Panc1 (cell line): ENCODE measurements at places on chromosomes 3 and 15.

- DNase-seq, result no peak
These were observed 524.9 kb downstream of the RBMS3 start for GRCh38 chr3:29805757-29806156.

- DNase-seq, result no peak
These were observed 691.3 kb upstream of the NR2F2 start for GRCh38 chr15:95639208-95639607.

DNA sequence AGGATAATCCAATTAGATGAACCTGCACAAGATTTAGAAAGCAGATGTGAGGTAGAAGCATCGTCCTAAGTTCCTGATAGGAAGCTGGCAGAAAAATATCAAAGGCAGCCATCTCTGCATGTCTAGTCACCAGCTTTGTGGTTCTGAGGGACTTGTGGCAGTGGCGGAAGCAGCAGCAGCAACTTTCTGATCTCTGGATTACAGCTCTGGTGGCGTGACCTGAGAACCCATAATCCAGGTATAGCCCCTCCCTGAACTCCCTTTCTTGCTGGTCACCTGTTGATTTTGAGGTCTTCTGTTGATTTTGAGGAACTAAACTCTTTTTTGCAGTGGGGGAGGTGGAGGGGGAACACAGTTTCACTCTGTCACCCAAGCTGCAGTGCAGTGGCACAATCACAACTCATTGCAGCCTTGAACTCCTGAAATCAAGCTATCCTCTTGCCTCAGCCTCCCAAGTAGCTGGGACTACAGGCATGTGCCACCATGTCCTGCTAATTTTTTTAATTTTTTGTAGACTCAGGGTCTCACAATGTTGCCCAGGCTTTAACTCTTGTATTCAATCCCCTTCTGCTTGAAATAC lies 7.9 kb downstream of the FSIP1 start:
- DNase-seq, result no peak

DNA sequence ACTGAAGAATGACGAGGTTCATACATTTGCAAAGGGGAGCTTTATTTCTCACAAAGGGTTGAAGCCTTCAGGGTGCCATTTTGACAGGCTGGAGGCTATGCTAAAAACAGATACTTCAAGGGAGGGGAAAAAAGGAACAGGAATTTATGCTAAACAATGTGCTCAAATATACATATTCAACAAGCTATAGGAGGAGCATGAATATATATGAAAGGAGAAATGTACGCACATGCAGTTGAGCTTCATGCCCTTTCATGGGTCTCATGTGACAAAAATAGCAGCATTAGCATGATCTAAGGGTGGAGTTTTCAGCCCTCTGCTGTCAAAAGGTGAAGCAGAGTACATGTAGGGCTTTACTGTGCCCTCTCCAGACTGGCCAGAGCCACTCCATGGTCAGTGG lies 44.3 kb upstream of the FSIP1 start:
- DNase-seq, result no peak

GRCh38 chr15:63991706-63992105 lies 54.6 kb downstream of the DAPK2 start:
- no peak for DNase-seq

GRCh38 chr15:70182858-70183695 lies 85.4 kb upstream of the TLE3 start:
- no peak for DNase-seq

GRCh38 chr3:30655187-30655812 lies 48.9 kb downstream of the TGFBR2 start:
- no peak for DNase-seq

GRCh38 chr3:161372321-161373260 lies 1.3 kb upstream of the SPTSSB start:
- no peak for DNase-seq

GRCh38 chr3:15794303-15794771 lies 3.4 kb downstream of the ANKRD28 start:
- DNase-seq, result no peak

- no peak for DNase-seq
These were observed 13.3 kb upstream of the DCLK3 start for GRCh38 chr3:36777424-36778218.

DNA sequence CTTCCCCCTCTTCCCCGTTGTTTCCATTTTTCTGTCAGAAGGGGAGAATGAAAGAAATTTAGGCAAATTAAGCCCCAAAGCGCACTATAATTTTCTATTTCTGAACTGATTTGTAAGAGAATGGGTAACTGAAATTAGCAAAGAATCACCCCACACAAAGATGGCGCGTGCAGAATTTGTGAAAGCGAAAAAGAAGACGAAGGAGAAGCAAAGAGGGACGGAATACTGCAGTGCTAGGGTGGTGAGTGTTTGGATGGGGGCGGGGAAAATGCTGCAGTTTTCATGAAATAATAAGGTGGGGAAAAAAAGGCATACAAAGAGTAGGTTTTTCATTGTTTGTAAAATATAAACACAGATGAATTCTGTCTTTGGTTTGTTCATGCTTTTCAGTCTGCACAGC lies 4.6 kb upstream of the CTNNB1 start:
- no peak for DNase-seq

DNA sequence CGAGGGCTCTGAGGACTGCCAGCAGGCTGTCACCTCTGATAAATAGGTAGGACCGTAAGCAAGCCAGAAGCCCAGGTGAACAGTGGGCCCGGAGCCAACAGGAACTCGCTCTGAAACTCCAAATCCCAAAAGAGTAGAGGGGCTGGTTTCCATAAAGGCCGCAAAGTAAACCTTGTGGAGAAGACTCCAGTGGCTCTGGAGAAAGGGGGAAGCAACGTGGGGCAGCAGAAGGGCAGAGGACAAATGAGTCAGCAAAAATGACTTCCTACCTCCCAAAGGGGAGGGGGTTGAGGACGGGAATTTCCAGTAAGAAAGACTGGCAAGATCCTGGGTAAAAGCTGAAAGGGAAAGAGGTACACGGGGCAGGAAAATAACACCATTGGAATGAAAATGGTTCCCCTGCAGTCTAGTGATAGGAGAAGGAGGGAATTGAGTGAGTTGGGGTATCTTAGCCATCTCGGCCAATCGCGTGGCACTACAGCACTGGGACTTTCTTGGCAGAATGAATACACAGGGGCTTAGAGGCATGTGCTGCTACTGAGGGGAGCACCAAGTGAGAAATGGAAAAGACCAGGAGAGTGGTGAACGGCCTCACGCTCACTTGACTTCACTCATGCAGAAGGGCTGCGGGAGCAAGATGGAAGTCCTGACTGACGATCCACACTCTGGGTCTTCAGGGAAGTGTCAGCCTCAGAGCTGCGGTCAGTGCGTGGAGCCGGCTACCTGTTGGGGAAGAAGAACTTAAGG lies 33.2 kb downstream of the BMF start:
- DNase-seq, result no peak
